Glutamatergic neuron (in vitro differentiated cells): ENCODE measurements at places on chromosomes 12 and 14. TPM values are rescaled to one million over a fixed set of nuclear protein-coding genes. Genes with fewer than 3 reads are reported as not detected.

Gene COX8C
- total RNA-seq, result not detected

DNA sequence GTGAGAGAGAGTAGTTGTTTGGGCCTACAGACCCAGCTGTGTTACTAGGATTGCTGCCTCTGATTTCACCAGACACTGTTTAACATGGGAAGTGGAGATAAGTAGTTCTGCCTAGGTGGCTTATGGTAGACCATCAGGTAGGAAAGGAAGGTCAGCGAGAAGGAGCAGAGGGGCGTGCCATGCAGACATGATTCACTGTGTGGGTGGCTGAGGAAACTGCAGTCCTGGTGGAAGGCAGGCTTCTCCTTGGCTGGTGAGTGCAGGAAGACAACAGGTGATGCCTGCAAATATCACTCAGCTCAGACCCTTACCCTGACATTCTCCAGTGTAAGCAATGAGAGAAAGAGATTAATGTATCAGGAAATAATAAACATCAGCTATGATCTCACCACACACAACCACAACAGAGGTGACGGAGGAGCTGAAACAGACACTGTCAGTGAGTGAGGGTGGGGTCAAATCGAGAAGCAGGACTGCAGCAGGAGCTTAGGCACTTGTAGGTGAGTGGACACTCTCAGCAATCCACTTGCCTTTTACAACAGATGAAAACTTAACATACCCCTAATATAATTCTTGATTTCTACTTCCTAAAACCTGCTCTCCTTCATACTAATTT is 2.1 kb upstream of the PRR4 start:
- no peak overlapping the region for H3K4me3 ChIP-seq
- H3K27me3 ChIP-seq, result peaks cover 2% of the 10 kb centered on the region
- no peak overlapping the region for H3K27ac ChIP-seq
- peaks cover 3% of the 10 kb centered on the region for H3K4me1 ChIP-seq
- no peak for DNase-seq

GRCh38 chr12:83128540-83128939 is 441.8 kb downstream of the TMTC2 start:
- DNase-seq, result no peak

DNA sequence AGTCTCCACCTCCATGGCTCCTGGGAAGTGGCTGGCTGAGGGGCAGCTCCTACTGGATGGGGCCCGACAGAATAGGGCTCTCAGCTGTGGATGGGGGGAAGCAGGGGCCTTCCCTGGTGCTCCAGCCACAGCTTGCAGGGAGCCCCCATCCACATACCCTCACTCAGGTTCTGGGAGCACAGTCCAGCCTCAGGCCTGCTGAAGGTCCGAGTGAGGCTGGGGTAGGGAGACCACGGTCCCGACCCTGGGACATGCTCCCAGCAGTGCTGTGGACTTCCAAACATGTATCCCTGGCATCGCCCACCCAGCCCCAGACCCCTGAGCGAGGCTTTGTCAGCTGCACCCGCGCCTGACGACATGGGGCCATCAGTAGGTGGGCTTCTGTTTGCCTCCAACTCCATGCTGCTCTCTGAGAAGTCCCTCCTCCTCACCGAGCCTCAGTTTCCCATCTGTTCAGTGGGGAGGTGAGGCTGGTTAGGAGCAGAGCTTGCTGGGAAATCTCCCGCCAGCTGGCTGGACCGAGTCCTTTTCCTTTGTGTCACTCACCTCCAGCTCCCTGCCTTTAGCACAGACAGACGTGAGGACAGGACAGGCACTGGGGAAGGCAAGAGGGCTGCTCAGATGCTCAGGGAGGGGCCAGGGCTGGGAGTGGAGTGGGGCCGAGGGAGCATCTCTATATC is 9.1 kb upstream of the ATG101 start:
- no peak overlapping the region for H3K4me3 ChIP-seq
- no peak overlapping the region for H3K27ac ChIP-seq
- no peaks in the 10 kb centered on the region for H3K36me3 ChIP-seq
- DNase-seq, result no peak
- H3K4me1 ChIP-seq, result peaks cover 16% of the 10 kb centered on the region

- no peak overlapping the region for H3K4me3 ChIP-seq
- no peak for DNase-seq
- peaks cover 8% of the 10 kb centered on the region for H3K36me3 ChIP-seq
- peaks cover 19% of the 10 kb centered on the region for H3K4me1 ChIP-seq
Observed at GRCh38 chr12:213527-213932, 427 bp downstream of the SLC6A12 start.

DNA sequence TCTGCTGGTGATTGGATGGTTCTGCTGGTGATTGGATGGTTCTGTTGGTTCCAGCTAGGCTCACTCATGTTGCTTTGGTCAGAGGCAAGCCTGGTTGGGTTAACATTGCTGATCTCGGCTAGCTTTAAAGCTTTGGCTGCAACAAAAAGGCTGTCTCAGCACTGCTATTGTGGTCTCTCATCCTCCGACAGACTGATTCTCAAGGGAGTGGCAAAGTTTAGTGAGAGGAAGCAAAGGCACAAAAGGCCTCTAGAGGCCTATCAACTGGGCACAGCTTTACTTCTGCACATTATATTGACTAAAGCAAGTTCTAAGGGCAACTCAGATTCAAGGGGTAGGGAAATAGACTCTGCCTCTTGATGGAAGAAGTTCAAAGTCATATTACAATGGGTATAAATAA is 84.7 kb upstream of the LGR5 start:
- H3K4me1 ChIP-seq, result peaks cover 6% of the 10 kb centered on the region
- H3K4me3 ChIP-seq, result peak overlapping the region; percentile 10
- DNase-seq, result no peak
- H3K36me3 ChIP-seq, result peaks cover 8% of the 10 kb centered on the region

DNA sequence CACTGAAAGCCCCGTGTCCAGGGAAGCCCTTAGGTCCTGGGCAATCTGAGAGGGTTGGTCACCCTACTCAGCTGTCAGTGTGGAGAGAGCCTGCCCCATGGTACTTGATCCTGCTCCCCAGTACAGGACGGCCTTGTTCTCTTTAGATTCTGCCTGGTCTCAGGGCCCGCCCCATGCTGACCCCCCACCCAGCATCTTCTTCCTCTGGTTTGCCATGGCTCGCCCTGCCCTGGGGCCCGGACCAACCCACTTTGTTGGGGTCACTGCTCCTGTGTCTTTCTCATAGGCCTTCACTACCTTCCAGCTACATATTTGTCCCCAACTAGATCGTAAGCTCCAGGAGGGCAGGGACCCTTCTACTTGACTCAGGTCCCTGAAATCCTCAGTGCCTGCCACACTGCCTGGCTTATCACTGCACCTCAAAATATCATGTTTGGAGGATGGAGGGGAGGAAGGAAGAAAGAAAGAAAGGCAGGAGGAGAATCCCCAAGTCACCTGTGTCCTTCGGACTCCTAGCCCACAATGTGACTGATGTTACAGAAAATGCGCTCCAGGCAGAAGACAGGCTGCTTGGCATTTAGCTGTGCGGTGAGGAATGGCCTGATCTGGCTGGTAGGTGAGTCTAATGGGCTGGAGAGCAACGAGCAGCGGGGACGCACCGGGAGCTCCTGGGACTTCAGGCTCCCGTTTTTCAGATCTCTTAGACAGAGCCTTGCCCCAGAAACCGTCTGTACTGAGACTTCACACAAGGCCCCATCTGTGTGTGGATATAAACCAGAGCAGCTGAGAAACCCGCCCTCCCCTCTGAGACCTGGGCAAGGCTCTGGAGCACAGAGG is 66.1 kb downstream of the C14orf132 start:
- H3K36me3 ChIP-seq, result no peaks in the 10 kb centered on the region
- DNase-seq, result no peak
- peaks cover 28% of the 10 kb centered on the region for H3K4me1 ChIP-seq
